ENCODE measurements at places on chromosomes 12 and 14.

DNA sequence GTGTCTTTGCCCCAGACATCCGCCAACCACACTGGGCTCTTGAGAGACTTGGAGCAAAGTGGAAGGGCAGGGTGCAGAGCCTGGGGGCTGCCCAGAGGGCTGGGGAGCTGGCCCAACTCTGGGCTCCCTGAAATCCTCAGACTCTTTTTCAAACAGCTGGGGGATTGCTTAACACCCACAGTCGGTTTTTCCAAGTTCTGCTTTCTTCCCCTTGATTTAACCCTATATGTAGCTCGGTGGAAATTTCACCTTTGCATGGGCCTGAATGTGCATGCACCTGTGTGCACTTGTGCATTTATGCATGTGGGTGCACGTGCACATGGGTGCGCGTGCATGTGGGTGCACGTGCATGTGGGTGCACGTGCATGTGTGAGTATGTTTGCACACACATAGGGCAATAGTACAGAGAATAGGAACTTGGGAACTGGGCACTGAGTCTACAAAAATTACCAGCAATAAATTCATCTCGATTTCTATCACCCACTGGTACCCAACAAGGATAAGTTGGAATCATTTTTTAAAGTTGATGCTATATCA lies 52.3 kb upstream of the RFLNA start:
- DNase-seq, result no peak

DNA sequence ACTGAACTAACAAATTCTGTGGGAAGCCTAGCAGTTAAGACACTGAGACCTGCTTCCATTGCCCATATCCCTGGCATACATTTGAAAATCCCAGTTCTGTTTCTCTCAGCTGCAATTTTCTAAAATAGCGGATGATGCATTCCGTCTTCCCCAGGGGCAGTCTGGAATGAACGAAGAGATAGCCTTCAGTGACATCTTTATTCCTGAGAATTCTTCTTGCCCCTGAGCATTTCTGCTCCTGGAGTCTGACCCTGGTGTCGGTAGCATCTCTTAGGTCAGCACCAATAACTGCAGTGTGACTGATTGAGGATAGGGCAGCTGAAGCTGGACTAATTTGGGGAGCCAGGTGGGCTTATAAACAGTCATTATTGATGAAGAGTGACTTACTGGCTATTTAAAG lies 552.5 kb downstream of the DIO2 start:
- DNase-seq, result no peak

GRCh38 chr12:53074999-53075370 lies 4.2 kb downstream of the SPRYD3 start:
- DNase-seq, result no peak

- DNase-seq, result no peak
Observed at GRCh38 chr12:57874166-57875108, 27.9 kb upstream of the CTDSP2 start.
